ENCODE measurements at places on chromosomes 3 and 15. TPM values are rescaled to one million over a fixed set of nuclear protein-coding genes. Genes with fewer than 3 reads are reported as not detected.

LDHAL6B gene
- not detected for total RNA-seq

MYD88 gene
- total RNA-seq, result 2.1 TPM

KLHL6 gene
- 0.04 TPM for total RNA-seq

CCDC80 gene
- 21.7 TPM for total RNA-seq

SCAMP2 gene
- 52.3 TPM for total RNA-seq

OXSR1 gene
- 24.4 TPM for total RNA-seq

ADCY5 gene
- 93.7 TPM for total RNA-seq

ATP13A5 gene
- total RNA-seq, result not detected

LRRIQ4 gene
- not detected for total RNA-seq

DNASE1L3 gene
- 0.39 TPM for total RNA-seq

PYGO1 gene
- 7.3 TPM for total RNA-seq

TMEM212 gene
- total RNA-seq, result not detected

ATP13A4 gene
- 0.53 TPM for total RNA-seq

Data from cardiac muscle cell (in vitro differentiated cells and primary cell).